ENCODE measurements at places on chromosomes 16 and 17. TPM values are rescaled to one million over a fixed set of nuclear protein-coding genes. Genes with fewer than 3 reads are reported as not detected.

DNA sequence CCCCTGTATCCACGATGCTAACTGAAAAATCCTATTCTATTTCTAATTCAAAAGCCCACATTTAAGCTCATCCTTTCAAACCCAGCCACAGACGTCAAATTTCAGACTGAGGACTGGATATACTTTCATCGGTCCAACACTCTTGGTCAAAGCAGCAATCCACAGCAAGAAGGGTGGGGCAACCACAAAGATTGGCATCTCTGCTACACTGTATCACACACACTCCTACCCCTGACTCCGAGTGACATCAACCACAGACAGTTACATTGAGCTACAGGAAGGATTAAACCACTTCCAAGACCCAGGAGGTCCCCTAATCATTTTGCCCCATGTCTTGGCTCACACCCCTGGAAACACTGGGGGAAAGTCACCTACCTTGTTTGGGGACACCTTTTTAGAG, 61.3 kb downstream of the GRIN2A start:
- DNase-seq = no peak

DNA sequence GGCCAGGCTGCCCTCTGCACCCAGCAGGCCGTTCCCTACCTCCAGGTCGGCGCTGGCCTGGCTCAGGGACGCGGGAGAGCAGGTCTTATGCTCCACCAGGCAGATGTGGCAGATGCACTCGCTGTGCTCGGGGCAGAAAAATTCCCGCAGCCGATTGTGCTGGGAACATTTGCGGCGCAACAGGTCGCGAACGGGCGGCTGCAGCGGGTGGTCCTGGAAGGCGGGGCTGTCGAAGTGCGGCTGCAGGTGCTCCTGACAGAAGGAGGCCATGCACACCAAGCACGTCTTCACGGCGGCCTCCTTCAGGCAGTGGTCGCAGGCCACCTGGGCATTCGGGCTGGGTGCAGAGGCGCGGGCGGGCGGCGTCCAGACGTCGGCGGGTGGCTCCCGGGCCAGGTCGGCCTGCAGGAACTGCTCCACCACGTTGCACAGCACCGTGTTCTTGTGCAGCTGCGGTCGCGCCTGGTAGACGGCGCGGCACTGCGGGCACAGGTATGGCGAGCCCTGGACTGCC, 439 bp downstream of the TRIM25 start:
- DNase-seq = peak; percentile 79

DNA sequence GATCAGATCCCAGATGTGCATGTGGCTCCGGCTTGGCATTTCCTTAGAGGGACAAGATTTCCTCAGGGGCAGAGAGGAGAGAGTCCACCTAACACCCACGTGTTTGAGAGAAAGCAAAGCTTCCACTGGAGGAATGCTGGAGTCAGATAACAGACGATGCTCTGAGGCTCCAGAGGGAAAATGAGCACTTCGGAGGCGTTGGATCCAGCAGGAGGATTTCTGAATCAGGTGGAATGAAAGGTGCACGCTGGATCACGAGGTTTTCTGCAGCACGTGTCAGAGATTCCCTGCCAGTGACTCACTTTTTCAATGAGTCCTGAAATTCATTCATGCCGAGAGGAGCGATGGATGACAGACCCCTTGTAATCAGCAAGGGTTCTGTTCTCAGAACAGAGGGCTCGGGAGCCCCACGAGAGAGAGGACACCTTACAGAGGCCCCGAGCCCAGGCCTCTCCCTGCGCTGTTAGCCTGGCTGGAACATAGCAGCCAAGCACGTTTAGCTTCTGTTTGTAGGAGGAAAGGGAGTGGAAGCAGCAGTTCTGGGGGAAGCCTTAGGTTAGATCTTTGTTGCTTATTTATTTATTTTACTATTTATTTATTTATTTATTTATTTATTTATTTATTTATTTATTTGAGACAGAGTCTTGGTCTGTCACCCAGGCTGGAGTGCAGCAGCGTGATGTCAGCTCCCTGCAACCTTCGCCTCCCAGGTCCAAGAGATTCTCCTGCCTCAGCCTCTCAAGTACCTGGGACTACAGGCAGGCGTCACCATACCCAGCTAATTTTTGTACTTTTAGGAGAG, 49.3 kb upstream of the JPH3 start:
- no peak for DNase-seq

Gene CPNE2
- total RNA-seq = 9.6 TPM

Gene KRTAP3-1
- not detected for total RNA-seq

DNA sequence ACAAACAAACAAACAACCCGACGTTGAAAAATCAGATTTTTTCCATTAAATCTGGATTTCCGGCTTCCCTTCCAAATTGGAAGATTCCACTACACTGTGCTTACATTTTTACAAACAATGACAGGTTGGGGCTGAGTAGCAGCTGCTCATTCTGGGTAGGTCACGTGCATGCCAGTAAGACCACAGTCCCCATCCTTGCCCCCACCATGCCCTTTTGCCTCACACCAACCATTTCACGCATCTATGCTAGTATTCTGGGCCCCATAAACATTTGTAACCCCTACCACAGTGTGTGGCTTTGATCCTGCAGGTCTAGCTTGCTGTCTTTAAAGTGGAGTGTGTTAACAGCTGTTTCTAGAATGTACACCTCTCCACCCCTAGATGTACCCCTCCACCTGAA, 366.1 kb downstream of the XYLT1 start:
- DNase-seq = no peak

Gene DNAAF1
- total RNA-seq = not detected

DNA sequence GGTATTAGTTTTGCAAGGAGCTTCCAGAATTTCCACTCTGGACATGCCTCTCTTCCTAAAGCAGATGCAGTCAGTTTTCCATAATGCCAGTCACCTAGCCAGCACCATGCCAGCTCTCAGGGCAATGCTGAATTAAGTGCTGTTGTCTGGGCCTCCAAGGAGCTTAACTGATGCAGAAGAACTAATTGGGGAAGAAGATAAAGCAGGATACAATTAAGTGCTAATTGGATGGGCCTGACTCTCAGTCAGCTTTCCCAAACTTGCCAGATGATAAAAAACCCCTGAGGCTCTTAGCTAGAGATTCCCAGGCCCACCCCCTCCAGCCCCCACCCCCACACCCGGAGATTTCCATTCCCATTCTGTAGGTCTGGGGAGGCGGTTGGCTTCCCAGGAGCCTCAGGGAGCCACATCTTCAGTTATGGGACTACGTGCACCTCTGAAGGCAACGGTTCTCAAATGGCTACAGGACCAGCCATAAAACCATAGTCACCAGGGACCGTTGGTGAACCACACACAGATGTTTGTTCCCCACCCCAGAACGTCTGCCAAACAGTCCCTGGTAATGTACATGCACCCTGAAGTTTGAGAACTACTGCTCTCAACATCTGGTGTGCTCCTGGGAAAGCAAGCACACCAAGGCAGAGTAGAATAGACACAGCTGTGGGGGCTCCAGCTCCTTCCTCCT, 499.1 kb upstream of the CDH5 start:
- no peak for DNase-seq

Gene MMP25
- 3.0 TPM for total RNA-seq

GRCh38 chr17:8889458-8890210, 22.2 kb upstream of the PIK3R6 start:
- peak; percentile 65 for DNase-seq

DNA sequence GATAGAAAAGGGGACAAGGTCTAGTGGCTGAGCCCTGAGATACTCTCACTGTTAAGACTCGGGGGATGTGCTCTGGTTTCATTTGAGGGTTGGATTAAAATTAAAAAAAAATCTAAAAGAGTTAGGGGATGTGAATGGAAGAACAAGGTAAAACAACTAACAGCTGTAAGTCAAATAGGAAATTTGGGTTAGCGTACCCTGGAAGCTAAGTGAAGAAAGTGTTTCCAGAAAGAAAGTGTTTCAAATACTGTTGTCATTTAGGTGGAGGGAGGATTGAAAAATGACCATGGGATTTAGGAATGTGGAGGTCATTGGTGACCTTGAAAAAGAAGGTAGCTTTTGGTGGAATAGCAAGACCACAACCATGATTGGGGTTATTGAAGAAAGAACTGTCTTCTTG, 37.7 kb downstream of the PPM1D start:
- DNase-seq = no peak
